Left hindlimb (tissue), 1 donor: ENCODE measurements at places on chromosomes 6 and 20.

GRCh38 chr6:9398071-9398766 is 962.9 kb upstream of the SLC35B3 start:
- DNase-seq: no peak

GRCh38 chr6:129536271-129536670 is 173.7 kb downstream of the ARHGAP18 start:
- DNase-seq: no peak

- no peak for DNase-seq
These were observed 812 bp upstream of the SMIM13 start for GRCh38 chr6:11092668-11093375.

DNA sequence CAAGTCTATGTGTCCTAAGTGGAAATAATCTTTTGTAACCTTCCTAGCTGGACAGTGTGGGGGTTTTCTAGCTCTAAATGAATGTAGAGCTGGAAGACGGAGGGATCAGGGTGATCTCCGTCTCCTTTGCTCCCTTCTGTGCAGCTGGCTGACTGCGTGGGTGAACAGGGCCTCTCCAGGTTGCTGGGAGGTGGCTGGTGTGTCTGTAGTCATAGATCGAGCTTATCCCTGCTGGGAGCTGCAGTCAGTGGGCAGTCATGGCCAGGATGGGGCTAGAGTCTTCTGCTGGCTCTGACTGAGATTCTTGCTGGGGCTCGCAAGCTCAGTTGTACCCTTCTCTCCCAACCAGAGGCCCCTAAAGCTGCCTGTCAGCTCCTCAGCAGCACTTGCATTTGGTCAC is 6.4 kb downstream of the SEC23B start:
- no peak for DNase-seq
